ENCODE measurements at places on chromosomes 5 and 9. TPM values are rescaled to one million over a fixed set of nuclear protein-coding genes. Genes with fewer than 3 reads are reported as not detected.

The KCNN2 gene
- total RNA-seq: 0.29 TPM

The LIFR gene
- 20.3 TPM for total RNA-seq

- peak; percentile 27 for DNase-seq
These were observed 201.1 kb downstream of the ARHGEF28 start for GRCh38 chr5:73827106-73827450.

DNA sequence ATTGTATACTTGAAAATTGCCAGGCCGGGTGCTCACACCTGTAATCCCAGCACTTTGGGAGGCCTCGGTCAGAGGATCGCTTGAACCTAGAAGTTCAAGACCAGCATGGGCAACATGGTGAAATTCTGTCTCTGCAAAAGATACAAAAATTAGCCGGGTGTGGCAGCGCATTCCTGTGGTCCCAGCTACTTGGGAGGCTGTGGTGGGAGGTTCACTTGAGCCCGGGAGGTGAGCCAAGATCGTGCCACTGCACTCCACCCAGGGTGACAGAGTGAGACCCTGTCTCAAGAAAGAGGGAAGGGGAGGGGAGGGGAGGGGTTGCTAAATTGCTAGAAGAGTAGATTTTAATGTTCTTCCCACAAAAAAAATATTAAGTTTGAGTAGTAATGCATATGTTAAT lies 53.2 kb downstream of the FNBP1 start:
- peak; percentile 71 for DNase-seq

GRCh38 chr5:169307646-169308045 lies 6.7 kb upstream of the SLIT3 start:
- DNase-seq: peak; percentile 53

DNA sequence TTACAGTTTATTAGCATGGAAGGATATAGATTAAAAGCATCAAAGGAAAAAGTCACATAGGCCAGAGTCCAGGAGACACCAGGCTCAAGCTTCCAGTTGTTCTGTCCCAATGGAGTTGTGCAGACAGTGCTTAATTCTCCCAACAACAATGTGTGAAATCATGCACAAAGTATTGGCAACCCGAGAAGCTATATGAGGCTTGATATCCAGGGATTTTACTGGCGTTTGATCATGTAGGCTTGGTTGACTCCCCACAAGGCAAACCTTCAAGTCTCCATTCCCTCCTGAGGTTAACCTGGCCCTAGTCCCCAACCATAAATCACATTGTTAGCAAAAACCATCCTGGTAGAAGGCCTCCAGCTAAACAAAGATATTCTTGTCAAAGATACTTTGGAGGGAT lies 141.5 kb downstream of the ADAMTS19 start:
- DNase-seq: no peak
